ENCODE measurements at places on chromosomes 2 and 18.
A peak's percentile ranks its signal among the peaks of the same experiment; 100 is the strongest.

- peak; percentile 6 for DNase-seq
Observed at GRCh38 chr2:69077252-69077950, 64.4 kb downstream of the ANTXR1 start.

DNA sequence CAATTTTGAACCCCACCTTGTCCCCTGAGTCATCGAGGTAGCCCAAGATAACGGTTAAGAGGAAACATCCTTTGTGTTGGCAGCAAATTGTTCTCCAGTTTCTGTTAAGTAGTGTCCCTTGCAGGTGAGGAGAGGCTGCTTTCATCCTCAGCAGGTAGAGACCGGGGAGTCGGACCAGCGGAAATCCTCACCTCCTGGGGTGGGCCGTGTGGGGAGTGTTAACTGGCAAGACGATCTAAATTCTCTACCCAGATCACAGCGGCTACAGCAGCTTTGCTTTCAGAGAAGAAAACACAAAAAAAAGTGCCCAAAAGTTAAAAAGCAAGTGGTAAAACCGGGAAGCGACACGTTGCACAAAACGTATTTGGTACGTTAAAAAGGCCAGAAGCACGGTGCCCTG, 63.2 kb downstream of the ADI1 start:
- DNase-seq: no peak

- peak; percentile 2 for DNase-seq
Observed at GRCh38 chr2:211351987-211352386, 795.6 kb downstream of the CPS1 start.

- no peak for DNase-seq
Observed at GRCh38 chr2:41729800-41730364, 317.9 kb upstream of the PKDCC start.

- no peak for DNase-seq
Observed at GRCh38 chr18:23798249-23798648, 109.0 kb downstream of the LAMA3 start.

DNA sequence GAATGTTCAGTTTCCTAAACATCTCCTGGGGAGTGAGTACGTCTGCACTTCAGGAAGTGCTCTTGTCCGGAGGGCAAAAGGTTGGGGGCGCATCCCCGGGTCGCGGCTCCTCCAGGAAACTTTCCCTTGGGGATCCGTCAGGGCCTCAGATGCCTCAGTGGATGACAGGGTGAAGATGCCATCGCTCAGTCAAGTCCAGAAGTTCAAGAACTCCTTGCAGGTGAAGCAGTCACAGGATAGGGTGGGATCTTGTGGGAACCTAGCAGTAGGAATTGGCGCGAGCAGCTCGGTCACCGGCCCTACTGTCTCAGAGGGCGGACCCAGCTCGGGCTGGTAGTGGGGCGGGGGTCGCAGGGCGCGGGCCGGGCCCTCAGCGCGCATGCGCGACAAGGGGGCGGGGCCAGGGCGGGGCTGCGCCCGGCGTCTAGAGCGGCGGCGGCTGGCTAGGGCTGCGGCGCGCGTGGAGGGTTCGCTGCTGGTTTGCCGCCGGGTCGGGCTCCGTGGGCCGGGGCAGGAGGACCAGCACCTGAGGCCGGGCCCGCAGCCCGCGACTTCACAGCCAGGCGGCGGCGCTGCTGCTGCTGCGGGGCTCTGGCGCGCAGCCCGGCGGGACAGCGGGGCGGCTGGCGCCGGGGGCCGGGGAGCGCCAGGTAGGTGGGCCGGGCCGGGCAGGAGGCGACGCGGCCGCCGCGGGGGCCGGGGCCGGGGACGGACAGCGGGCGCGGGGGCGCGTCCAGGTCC, at the start of gene INPP4A:
TSS of gene INPP4A (plus strand) at position 423 of the 741 bp plus-strand sequence. CDS start 75,191 bp downstream, outside the sequence.
- peak; percentile 54 for DNase-seq

DNA sequence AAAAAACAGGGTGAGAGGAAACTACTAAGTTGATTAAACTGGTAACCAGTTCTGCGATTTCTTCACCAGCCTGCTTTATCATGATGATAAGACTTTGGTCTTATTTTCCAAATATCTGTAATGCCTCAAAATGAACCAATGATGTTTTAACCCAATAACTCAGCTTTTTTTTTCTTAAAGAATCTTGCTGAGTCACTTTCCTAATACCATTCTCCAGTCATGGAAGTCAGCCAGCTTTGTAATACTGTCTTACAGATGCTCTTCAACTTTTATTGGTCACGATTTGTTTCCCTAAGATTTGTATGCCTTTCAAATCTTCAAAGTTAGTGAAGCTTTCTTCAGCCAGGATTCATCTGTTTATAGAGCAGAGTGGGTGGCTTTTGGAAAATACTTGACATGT, 47.7 kb upstream of the SMIM21 start:
- no peak for DNase-seq

- peak; percentile 1 for DNase-seq
Observed at GRCh38 chr2:163716101-163716500, 19.7 kb downstream of the FIGN start.

All from NCI-H1092 treated with DMSO at 0.1 percent for 48 hours (cell line).